ENCODE measurements at places on chromosomes 5 and 9. TPM values are rescaled to one million over a fixed set of nuclear protein-coding genes. Genes with fewer than 3 reads are reported as not detected.
A peak's percentile ranks its signal among the peaks of the same experiment; 100 is the strongest.

DNA sequence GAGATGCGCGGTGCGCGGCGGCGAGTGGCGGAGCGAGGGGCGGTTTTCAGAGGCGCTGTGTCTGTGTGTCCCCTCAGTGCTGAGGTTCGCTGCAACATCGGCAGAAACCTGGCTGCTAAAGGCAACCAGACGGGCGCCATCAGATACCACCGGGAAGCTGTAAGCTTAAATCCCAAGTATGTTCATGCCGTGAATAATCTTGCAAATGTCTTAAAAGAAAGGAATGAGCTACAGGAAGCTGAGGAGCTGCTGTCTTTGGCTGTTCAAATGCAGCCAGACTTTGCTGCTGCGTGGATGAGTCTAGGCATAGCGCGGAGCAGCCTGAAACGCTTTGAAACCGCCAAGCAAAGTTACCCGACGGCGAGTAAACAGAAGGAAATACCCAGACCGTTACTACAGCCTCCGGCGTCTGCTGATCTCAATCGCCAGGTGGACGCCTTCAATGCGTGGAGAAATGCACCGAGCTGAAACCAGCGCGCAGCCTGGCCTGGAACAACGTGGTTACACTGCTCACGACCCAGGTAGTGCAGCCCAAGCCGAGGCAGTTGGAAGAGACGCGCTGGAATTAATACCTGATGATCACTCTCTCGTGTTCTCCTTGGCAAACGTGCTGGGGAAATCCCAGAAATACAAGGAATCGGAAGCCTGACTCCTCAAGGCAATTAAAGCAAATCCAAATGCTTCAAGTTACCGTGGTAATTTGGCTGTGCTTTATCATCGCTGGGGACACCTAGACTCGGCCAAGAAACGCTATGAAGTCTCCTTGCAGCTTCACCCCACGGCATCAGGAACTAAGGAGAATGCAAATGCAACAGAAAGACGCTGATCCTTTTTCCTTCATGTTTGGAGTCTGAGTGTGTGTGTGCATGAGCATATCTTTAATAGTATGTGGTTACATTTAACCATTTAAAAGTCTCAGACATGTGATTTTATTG is 15.9 kb downstream of the OR2V1 start:
- no peak for DNase-seq

DNA sequence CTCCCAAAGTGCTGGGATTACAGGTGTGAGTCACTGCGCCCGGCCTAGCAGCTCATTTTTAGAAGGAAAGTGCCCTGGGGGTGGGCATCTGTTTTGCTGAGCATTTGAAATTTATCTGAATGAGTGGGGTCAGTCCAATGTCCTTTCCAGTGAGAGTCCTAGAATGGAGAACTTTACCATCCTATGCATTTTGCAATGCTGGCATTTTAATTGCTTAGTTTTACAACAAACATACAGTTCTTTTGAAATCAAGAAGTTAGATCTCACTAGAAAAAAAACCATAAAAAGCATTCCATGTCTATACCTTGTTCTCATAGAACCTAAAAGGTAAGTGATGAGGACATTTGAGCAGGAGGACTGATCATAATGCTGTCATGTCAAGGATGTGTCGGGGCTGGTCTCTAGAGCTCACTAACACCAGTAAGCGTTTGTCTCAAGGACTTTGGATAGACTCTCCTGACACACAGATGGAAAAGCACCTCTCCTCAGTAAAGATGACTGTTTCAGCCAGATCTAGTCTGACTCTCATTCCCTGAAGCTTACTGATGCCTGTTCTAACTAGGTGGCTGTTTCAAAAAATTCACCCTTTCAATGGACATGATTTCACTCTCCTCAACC is 83.9 kb downstream of the DCP2 start:
- no peak for DNase-seq

The FGF1 gene
- 316 TPM for total RNA-seq

DNA sequence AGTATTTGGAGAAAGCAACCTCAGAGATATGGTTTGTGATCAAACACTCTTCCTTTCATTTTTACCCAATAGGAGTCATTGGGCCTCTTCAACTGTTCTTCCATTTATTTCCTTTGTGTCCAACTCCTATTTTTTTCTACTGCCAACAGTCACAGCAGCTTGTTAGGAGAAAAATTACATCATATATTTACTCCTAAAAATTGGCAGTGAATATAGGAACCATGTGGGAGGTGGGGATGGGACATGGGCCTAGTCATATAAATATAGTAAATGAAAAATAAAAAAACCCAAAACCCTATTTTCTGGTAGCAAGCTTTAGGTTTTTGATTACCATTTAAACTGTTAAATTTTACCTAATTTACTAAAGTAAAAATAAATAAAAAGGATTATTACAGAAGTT is 134.9 kb upstream of the MPDZ start:
- no peak for DNase-seq

The DRD1 gene
- total RNA-seq, result 0.89 TPM

GRCh38 chr9:134330590-134330989 is 4.3 kb downstream of the RXRA start:
- DNase-seq, result no peak

DNA sequence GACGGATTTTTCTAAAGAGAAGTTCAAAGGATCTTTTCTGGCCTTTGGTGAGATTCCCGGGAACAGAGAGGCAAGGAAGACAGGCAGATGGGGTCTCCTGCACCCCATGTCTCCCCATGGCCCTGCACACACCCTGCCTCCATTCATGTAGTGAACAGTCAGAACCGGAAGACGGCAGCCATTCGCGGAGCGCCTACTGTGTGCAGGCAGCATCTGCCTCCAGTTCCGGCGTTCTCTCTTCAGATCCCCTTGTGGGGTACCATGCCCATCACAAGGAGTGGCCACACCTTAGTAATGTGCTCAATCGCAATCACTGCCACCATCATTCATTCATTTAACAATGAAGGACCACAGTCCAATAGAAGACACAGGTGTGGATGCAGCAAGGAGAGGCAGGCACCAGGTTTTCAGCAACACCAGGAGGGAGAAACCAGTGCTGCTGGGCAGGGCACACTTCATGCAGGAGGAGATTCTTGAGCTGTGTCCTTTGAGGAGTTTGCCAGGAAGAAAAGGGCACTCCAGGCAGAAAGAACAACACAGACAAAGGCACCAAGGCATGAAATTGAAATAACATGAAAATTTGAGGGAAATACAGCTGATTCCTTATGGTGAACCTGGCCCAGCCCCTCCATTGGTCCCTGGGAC is 171.5 kb upstream of the PHYKPL start:
- DNase-seq, result no peak

- DNase-seq, result no peak
Observed at GRCh38 chr5:127235136-127235535, 55.5 kb upstream of the MEGF10 start.

The RNF208 gene
- 10.6 TPM for total RNA-seq

GRCh38 chr9:38295764-38296163 is 96.7 kb upstream of the ALDH1B1 start:
- no peak for DNase-seq

DNA sequence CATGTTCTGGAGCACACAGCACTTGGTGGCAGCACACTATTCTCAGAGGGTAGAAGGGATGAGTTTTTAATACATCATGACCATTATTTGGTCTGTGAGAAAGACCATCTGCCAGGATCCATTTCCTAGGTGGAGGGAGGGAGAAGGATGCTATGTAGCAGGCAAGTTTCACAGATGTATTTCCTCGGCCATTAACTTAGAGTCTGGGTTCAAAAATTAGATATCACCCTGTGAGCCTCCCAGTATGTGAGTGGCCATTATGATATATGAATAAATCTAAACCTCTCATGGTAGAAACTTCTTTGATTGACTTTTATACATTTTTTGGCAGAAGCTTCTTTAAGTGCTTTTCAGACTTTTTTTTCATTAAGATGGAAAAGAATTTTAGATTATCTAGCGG is 133.9 kb downstream of the SREK1 start:
- no peak for DNase-seq

The PCDHGA9 gene
- total RNA-seq, result 10.7 TPM

- no peak for DNase-seq
Observed at GRCh38 chr9:12956805-12957204, 182.0 kb downstream of the LURAP1L start.

DNA sequence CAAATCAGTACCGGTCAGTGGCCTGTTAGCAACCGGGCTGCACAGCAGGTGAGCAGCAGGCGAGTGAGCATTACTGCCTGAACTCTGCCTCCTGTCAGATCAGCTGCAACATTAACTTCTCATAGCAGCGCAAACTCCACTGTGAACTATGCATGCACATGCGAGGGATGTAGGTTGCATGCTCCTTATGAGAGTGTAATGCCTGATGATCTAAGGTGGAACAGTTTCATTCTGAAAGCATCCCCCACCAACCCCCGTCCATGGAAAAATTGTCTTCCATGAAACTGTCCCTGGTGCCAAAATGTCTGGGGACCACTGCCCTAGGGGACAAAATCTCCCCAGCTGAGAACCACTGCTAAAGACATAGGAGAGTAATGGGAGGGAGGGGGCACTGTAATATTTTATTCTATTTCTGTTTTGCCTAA is 51.1 kb downstream of the P4HA2 start:
- no peak for DNase-seq

DNA sequence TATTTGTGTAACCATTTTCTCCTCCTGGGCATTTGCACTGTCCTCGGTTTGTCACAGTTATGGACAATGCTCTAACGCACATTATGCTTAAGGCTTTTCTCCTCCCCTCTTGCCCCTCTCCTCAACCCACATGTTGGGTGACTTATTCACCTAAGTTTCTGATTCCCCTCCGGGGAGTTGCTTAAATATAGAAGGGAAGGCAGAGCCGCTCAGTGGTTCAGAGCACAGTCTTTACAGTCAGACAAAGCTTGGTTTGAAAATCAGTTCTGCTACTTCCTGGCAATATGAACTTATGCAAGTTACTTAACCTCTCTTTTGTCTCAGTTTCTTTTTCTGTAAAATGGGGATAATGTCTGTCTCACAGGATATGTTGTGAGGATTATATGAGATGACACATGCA is 41.2 kb upstream of the SPRY4 start:
- peak; percentile 0 for DNase-seq

- DNase-seq, result no peak
Observed at GRCh38 chr5:66312266-66312665, 168.2 kb downstream of the SREK1 start.

The TXNDC15 gene
- total RNA-seq, result 84.7 TPM

The STPG3 gene
- total RNA-seq, result not detected

DNA sequence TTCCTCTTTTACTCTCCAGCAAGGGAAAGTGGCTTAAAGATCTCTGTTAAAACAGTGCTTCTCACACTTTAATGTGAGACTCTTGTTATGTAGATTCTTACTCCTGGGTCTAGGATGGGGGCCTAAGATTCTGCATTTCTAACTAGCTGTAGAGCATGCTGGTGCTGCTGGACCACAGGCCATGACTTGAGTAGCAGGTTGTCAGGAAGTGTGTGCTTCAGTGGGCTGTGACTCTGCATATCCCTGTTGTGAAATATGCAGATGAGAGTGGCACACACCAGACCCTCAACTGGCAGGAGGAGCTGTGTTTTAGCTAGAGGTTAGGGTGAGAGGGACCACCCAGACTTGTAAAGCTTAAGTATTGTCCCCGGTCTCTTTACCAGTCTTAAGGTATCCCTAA is 191.1 kb upstream of the DMRT1 start:
- DNase-seq, result no peak
